ENCODE measurements at places on chromosomes 12 and 14.
A peak's percentile ranks its signal among the peaks of the same experiment; 100 is the strongest.

- DNase-seq: no peak
These were observed 12.2 kb downstream of the POLR3B start for GRCh38 chr12:106369624-106370346.

- DNase-seq: no peak
These were observed 106.3 kb downstream of the SPTSSA start for GRCh38 chr14:34355584-34356263.

DNA sequence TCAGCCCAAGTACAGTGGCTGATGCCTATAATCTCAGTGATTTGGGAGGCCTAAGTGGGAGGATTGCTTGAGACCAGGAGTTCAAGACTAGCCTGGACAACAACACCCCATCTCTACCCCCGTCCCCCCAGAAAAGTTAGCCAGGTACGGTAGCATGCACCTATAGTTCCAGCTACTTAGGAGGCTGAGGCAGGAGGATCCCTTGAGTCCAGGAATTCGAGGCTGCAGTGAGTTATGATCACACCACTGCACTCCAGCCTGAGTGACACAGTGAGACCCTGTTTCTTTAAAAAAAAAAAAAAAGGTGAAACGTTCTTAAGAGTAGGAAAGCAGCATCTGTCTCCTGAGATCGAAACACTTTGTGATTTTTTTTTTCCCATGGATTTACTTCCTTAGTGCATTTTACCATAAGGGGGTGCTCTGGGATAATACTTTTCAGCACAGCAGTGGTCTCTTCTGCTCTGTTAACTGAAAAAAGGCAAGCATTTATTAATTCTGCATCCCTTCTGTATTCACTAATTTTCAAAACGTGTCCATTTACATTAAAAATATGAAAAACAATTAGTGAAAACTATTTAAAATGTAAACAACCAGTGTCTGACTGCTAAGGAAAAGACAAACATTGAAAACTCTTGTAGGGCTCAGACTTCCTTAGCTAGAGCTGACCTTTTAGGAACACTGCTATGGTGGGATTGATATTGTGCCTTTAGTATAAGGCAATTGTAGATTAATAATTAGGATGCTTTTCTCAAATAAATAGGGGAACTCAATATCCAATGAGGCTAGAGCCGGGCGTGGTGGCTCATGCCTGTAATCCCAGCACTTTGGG lies 31.2 kb upstream of the USP44 start:
- no peak for DNase-seq

- DNase-seq: no peak
These were observed 38.6 kb upstream of the GNG2 start for GRCh38 chr14:51821822-51822221.

DNA sequence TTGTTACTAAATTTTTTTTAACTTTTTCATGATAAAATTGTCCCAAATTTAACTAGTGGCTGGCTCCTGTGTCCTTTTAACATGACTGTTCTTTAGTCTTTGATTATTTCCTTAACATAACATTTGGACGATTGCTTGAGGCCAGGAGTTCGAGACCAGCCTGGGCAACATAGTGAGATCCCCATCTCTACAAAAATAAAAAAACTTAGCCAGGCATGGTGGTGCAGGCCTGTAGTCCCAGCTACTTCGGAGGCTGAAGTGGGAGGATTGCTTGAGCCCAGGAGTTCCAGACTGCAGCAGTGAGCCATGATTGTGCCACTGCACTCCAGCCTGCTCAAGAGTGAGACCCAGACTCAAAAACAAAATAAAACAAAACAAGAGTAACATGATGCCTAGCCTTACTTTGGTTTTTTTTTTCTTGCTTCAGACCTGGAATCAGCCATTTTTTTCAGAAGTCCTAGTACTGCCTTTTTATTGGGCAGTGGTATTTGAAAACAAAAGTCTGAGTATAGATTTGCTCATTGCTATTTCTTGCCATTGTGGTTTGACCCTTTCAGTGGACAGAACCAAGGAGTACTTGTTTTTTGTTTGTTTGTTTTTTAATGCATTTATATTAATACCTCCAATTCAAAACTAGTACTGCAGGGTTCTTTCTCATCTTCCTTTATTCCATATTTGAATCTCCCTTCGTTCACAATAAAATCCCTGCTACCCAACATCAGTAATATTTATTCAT lies 4.8 kb downstream of the TOGARAM1 start:
- DNase-seq: no peak

- DNase-seq: no peak
These were observed 3.3 kb upstream of the DCAF5 start for GRCh38 chr14:69156224-69156623.

DNA sequence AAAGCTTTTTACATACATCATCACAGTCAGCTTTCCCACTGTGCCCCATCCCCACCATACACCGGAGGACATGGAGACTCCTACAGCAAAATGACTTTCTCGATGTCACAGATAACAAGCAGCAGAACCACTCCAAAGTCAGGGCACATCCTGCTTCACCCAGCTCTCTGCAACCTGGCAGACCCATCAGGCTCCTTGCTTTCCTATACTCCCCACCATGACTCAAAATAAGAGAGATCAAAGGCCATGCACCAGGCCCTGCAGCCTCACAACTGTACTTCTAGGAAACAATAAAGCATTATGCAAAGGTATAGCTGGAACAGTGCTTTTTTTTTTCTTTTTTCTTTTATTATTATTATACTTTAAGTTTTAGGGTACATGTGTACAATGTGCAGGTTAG lies 187.4 kb downstream of the DPF3 start:
- DNase-seq: no peak

DNA sequence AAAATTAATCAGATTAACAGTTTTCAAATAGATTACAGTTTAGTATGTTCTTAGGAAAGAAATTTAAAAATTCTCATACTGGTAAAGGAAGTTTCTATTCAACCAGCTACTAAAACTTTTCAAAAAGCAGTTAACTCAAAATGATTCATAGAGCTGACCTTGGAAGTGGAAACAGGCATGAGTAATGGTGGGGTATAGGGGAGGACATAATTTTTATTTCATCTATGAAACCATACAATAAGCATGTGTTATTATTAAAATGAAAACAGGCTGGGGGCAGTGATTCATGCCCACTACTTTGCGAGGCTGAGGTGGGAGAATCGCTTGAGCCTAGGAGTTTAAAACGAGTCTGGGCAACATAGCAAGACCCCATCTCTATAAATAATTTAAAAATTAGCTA lies 73.0 kb downstream of the DNAI7 start:
- no peak for DNase-seq

- DNase-seq: no peak
These were observed 83.8 kb downstream of the SLC38A1 start for GRCh38 chr12:46184798-46185595.

DNA sequence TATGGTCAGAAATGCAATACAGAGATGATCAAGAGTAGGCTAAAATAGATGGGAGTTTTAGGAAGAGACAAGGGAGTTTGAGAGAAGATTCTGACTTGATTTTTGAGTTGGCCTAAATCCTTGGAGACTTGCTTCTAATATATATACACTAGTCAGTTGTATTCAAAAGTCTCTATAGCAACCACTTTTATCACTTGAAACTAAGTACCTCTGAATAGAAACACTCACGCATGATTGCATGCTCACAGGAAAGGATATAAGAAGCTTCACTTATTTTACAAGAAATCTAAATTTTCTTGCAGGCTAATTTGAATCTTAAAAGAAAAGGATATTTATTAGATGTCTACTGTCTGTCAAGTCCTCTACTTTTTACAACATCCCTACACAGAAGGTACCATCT lies 316.8 kb downstream of the SNAPC1 start:
- no peak for DNase-seq

DNA sequence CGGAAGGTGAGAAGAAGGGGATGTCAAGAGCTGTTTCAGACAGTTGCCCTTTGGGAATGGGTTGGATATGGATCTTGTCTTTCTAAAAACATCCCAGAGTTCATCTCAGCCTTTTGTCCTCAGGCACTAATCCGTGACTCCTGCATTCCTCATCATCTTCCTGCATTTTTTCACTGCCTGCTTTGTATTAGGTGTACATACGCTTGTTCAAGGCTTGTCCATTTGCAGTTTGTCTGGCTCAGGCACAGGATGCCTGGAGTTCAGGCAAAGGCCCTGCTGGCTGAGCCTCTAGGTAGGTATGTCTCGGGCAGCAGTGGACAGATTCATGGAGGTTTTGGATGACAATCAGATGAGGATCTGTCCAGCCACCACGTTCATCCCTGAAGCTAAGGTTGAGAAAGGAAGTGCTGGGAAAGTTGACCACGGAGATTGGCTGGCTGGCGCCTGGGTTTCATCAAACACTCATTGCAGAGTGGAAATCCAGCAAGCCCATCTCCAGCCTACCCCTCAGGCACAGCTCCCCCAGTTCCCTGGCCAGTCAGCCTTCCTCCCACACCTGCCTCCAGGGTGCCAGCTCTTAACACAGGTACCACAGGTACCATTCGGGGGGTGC lies 12.4 kb upstream of the TMEM106C start:
- DNase-seq: no peak

- DNase-seq: no peak
These were observed 492.2 kb downstream of the FLRT2 start for GRCh38 chr14:86022031-86022629.

DNA sequence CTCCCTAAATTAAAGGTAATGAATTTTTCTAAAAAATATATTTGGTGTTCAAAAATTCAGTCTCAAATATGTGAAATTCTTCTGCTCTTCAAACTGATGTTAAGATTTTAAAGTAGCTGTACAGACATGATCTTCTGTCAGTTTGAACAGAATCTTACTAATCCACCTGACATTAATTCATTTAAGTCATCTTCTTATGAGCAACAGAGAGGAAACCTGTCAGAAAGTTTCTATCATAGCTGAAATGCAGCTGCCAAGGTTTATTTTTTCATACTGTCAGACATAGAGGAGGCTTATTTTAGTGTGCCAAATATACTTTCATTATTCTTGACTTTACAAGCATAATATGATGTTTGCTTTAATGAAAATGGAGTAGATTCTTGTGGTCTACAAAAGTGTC lies 686.6 kb upstream of the MIS18BP1 start:
- DNase-seq: no peak

DNA sequence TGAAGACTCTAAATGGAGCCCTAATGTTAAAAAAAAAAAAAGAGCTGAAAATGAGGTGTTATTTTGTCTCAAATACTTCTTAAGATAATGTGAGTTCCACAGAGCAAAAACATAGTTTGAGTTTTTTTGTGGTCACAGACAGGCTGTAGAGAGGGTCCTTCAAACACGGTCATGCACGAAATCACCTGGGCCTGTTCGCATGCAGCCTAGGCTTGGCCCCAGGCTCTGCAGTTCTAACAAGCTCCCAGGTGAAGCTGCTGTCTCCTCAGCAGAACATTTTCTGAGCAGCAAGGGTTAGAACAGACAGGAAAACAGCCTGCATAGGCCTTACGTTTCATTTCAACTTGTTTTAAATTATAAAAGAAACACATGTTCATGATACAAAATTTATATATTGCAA lies 65.4 kb upstream of the TBPL2 start:
- DNase-seq: no peak

DNA sequence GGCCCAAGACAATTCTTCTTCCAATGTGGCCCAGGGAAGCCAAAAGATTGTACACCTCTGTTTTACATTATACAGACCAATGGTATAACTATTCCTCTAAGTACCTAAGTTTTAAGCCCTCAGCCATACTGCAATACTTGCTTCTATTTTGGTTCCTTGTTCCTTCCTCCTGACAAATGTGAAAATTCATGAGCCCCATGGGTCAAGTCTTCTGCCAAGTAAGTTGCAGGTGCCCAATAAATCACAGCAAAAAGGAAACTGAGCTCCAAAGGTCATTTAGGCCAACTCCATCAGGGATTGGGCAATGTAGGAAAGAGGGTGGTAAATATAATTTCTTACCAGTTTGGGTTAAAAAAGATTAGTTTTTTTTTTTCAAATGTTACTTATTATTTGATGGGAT lies 57.7 kb upstream of the NPFF start:
- no peak for DNase-seq

DNA sequence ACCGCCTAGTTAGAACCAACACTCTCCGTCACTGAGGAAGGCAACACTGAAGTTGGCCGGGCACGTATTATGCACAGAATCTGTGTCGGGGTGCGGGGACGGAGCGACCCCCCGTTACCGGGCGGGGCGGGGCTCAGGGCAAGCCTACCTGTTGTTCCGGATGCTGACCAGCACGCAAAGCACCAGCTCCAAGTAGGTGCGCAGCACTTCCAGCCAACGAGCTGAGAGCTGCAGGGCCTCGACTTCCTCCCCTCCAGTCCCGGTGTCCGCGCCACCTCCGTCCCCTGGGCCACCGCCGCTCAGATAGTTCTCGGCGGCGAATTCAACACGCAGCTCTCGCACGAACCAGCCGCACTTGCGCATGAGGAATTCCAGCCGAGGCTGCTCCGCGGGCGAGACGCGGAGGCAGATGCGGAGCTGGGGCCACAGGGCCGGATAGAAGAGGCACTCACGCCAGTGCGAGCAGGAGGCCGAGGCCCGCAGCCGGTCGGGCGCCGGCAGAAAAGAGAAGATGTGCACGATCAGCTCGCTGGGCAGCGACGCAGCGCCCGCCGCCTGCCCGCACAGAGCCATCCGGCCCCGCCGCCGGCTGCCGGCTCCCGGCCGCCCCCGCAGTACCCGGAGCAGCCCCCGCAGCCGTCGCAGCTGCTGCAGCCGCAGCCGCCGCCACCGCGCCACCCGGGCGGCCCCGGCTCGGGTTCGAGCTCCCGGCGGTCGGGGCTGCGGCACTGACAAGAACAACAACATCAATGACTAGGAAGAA lies 636 bp downstream of the FBXO33 start:
- DNase-seq: peak; percentile 71

DNA sequence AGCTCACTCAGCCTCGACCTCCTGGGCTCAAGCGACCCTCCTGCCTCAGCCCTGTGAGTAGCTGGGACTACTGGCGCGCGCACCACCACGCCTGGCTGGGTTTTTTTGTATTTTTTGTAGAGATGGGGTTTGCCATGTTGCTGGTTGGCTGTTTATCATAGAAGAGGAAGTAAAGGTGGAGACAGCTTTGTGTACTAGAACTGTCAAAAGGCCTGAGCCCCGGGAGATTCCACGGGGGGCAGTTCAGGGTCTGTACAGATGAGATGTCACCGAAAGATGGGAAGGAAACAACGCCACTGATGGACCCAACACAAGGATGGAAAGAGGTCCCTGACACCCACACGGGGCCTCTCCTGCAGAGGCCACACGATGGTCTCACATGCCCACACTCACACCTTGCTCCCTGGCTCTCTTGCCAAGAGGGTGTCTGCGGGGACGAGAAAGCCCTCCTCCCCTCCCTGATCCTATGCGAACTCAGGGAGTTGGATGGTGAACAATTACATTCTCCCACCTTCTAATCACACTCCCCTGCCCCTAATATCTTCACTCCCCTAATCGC lies 66.6 kb downstream of the KDM2B start:
- no peak for DNase-seq

- DNase-seq: no peak
These were observed 4.4 kb upstream of the C1RL start for GRCh38 chr12:7113389-7113871.

GRCh38 chr12:56315622-56316473 lies at the start of gene CNPY2:
Gene CNPY2 (minus strand): TSS chr12:56315988. CDS start chr12:56315217, 771 bp downstream.
- DNase-seq: peak; percentile 97

Data from right forelimb (tissue), 1 donor.